ENCODE measurements at places on chromosomes 11 and 22. TPM values are rescaled to one million over a fixed set of nuclear protein-coding genes. Genes with fewer than 3 reads are reported as not detected.

- no peak for DNase-seq
Observed at GRCh38 chr11:67500831-67501715, 4.1 kb downstream of the PITPNM1 start.

DNA sequence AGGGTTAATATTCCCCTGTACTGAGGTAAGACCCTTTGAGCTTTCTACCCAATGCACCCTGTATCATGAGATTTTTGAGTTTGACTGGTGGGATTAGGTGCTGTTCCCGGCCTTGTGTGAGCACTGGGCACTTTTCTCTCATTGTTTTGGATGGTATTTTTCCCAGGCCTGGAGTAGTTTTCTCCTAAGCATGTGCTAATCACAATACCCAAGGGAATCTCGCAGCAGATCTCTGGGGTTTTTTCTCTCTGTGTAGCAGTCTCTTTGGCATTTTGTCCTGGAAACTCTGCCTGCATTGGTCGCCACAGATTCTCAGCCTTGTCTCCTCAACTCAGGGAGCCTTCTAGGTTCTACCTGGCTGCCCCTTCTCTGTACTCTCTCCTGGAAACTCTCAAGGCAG lies 19.9 kb downstream of the IGHMBP2 start:
- DNase-seq: no peak

DNA sequence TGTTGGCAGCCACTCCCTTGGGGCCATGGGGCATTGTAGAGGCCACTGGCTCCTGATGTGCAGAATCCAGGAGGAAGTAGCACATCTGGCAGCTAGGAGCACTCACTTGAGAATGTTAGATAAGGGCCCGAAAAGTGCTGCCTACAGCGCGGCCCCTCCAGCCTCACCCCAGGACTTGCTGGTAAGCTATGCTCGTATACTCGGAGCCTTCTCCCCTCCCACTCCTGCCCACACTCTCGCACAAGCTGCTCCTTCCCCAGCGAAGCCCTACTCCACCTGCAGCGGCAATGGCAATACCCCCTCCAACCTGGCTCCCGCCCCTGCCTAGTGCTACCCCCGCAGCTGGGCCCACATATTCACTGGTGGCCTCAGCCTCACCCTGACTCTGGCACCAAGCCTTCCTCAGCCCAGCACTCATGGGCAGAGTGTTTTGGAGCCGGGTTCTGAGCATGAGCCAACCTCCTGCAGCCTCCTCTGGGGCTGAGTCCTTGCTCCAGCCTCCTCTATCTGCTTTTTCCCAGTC lies 47.7 kb downstream of the PDE2A start:
- DNase-seq: no peak

DNA sequence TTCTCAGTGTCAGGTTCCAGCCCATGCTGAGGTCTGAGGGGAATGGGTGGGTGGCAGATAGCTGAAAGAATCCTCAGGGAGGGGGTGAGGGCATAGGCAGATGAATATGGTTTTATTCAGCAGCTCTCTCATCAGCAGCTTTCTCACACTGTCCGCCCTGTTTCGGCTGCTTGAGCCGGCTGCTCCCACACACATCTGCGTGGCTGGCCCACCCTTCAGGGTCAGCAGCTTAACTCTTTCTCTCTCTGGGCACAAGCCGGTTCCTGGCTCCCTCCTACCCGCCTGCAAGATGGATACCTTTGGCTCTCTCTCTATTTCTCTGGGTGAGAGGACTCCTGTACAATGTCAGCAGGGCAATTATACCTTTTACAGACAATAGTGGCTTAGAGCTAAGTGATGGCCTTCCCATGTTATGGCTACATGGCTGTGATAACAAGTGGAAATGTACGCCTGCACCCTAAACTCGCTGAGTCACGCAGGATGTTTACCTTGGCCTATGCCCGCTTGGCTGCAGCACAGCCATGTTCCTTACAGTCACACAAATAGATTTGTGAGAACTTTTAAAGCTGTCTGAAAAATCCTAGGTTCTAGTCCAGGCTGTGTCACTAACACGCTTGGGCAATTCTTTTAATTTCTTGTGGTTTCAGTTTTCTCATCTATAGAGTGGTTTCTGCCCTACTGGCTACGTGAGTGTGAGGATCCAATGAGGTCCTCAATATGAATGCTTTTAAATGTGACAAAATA lies 4.1 kb downstream of the MMP20 start:
- no peak for DNase-seq

DNA sequence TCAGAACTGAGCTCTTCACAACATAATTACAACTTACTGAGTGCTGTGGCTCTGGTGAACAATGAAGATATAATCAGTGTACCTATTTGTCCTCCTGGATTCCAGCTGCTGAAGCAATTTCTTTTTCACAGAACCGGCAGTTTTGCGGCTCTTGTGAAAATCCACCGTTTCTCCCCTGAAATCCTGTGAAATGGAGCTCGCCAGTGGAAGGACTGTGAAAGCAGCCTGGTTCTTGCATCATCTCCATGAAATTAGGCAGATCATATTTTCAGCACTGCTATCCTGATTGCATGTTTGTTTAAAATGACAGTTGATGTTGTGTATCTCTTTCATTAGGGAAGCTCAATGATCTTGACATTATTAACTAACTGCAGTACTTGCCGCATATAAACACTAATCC lies 120.2 kb upstream of the SNX19 start:
- DNase-seq: no peak

GRCh38 chr22:20316844-20317401 lies 2.9 kb downstream of the DGCR6L start:
- DNase-seq: no peak

- no peak for DNase-seq
Observed at GRCh38 chr11:10302744-10303557, 1.9 kb upstream of the ADM start.

GRCh38 chr11:47705721-47706120 lies 9.4 kb downstream of the AGBL2 start:
- no peak for DNase-seq

- no peak for DNase-seq
Observed at GRCh38 chr11:109267293-109268095, 154.5 kb upstream of the C11orf87 start.

The CASP5 gene
- polyA plus RNA-seq: not detected

The VWCE gene
- polyA plus RNA-seq: 3.9 TPM

The OR56A1 gene
- polyA plus RNA-seq: not detected

The TTC36 gene
- polyA plus RNA-seq: 3.2 TPM

The SERHL2 gene
- 10.6 TPM for polyA plus RNA-seq

The CPT1A gene
- 28.0 TPM for polyA plus RNA-seq

Measured in left renal cortex interstitium (tissue), 4 donors.